ENCODE measurements at places on chromosomes 7 and 10.

GRCh38 chr10:90530521-90530920, 327.3 kb downstream of the HTR7 start:
- no peak for DNase-seq

DNA sequence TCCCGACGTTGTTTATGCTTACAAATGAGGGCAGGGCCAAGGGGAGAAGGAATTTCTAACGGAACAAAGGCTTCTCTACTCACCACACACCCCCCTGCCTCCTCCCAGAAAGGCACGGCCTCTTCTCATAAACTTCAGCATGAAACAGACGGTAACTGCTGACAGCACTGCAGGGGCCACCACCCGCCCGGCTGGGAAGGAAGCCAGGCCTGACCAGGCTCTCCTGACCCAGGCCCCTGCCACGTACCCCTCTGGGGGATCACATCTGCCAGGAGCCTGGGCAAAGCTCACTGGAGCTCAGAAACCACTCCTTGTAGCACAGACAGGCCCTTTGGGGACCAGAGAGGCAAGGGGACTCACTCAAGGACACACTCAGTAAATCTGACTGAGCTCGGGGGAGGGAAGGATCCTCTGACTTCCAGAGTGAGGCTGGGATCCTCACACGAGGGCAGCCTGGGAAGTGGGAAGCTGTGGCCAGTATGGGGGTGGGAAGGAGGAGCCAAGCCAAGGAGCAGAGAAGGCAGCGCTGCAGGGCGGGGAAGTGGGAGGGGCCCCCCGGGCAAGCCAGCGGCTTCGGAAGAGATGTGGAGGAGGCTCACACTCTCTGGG, 46.1 kb downstream of the ZCCHC24 start:
- DNase-seq, result no peak

GRCh38 chr10:20970044-20970443, 72.9 kb upstream of the NEBL start:
- no peak for DNase-seq

GRCh38 chr7:90563286-90563685, 32.8 kb upstream of the CDK14 start:
- DNase-seq, result no peak

DNA sequence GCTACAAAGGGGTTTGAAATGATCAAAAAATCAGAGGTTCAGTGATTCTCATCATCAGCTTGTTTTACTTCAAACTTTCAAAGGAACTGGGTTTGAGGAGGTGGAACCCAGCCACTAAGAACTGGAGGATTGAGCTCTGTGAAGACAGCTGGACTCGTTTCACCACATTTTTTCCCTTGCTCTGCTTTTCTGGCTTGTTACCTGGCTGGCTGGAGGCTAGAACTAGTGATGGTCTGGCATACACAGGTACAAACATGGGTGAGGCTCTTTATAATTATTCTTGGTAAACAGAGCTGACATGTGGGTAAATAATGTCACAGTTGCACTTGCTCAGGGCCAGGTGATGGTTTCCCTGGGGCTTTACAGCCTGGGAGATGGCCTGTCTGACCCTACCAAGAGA, 352.5 kb downstream of the FGFR2 start:
- DNase-seq, result no peak

DNA sequence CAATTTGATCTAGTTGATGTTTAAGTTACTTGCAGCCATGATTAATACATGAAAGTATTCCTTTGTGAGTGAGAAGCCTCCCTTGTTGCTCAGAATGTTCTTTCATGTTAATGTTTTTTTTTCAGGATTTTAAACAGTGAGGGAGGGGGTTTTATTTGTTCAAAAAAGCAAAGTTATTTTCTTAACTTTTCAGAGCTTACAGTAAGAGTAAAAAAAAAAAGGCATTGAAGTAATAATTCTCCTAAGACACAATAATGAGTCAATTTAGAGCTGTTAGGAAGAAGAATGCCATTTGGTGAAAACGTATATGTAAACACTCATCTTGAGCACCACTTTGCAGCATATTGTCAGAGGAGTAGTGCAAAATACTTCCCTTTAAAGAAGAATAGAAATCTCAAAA, 105.8 kb downstream of the SEMA3A start:
- DNase-seq, result no peak

DNA sequence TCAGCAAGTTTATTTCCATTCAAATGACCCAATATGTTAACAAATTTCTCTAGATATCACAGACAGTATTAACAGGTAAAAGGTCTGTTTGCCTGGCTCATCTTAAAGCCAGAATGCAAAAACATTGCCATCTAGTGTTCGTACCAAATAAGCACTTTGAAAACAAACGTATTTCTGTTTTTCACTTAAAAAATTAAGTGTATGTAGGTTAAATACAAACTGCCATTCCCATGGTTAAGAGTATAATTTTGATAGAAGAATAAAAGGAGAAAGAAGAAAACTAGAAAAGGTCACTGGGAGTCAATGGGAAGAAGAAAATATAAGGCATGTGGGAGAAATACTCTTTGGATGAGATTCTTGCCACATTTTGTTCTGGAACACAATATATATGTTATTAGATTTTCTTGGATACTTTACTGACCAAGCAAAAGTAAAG, 51.0 kb downstream of the ORC5 start:
- DNase-seq, result no peak

DNA sequence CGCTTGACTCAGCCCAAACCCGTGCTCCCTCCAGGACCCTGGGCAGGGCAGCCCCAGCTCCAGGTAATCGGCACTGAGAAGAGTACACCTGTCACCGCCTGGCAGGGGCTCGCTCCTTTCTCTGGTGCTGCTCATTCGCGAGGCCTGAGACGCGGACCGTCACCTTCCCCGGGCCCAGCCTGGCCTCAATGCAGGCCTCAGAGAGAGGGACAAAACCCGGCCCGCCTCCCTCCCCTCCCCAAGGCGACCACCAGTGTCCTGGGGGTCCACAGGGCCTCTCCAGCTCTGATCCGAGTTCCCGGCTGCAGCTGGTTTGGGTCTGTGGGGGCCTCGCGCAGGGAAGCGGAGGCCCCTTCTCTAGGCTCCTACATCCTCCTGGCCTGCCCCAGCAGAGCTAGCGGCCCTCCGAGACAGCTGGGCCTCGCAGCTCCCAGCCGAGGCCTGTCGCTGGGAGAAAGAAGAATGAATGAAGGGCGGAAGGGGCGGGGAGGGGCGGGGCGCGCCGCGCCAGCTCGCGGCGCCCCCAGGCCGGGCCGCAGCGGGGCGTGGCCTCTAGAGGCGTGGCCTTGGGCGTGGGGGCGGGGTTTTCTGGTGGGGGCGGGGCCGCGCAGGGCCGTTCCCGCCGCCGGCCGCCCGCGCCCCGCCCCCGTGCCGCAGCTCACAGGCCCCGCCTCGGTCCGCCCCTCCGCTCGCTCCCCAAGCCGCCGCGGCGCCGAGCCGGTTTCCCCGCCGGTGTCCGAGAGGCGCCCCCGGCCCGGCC, at the start of gene LIMK1:
Gene LIMK1, plus strand, starts transcription at position 688 of the 760 bp plus-strand sequence. CDS start 187 bp downstream, outside the sequence.
- DNase-seq, result peak; percentile 67

DNA sequence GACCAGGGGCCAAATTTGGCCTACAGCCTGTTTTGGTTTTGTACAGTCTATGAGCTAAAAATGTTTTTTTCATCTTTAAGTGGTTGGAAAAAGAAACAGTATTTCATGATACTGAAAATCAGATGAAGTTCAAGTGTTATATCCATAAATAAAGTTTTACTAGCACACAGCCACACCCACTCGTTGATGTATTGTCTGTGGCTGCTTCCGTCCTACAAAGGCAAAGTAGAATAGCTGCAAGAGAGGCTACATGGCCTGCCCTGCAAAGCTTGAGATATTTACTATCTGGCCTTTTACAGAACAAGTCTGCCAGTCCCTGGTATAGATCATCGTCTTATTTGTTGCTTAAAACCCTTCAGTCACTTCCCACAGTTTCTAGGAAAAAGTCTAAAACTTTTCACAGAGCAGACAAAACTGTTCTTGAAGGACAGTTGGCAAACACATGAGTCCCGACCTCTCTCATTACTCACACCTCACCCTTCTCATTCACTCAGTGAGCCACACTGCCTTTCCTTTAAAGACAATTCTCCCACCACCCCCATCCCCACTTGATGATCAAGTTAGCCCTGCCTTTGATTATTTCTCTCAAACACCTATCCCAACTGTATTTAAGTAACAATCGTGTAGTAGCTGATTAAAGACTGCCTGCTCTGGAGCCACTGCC, 9.9 kb downstream of the RHEB start:
- DNase-seq, result no peak

- DNase-seq, result no peak
Measured at GRCh38 chr10:18216482-18216881, 76.3 kb downstream of the CACNB2 start.

DNA sequence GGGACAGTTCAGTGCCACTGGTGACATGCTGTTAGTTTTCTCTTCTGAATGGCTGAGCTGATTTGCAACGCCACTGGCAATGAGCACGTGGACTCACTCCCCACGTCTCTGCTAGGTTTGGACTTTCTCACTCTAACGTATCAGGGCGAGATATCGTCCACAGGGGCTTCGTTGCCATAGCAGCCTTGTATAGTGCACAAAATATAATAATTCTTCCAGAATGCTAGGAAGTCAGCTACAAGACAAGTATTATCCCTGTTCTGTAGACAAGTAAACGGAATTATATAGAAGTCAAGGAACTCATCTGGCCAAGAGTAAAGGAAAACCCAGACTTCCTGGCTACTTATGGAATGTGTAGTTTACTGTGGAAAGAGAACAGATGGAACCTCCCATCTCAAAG, 226.8 kb downstream of the ARHGAP21 start:
- no peak for DNase-seq

DNA sequence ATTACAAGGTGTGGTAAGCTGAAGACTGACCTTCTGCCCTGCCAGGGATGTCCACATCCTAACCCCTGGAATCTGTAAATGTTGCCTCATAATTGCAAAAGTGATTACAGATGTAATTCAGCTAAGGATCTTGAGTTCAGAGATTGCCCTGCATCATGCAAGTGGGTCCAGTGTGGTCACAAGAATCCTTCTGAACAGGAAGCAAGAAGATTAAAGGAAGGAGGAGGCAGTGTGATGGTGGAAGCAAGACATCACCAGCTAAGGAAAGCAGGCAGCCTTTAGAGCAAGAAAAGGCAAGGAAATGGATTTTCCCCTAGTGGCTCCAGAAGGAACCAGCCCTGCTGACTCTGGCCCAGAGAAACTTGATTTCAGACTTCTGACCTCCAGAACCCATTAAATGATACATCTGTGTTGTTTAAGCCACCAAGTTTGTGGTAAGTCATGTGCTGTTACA, 78.1 kb downstream of the USP6NL start:
- no peak for DNase-seq

GRCh38 chr10:108956149-108956548, 967.2 kb downstream of the XPNPEP1 start:
- no peak for DNase-seq

DNA sequence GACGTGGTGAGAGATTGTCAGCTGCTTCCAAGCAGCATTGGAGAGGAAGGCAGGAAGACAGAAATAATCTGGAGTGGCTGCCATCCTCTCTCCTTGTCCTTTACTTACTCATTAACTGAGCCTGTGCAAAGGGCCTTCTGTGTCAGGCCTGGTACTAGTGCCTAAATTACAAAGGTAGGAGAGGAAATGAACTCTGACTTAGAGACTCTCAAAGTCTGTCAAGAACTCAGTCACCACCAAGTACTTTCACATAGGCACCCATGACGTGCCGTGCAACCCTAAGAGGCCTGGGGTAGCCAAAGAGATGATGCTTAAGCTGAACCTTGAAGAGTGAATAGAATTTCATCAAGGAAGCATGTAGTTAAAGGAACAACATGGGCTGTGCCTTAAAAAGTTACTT, 866.9 kb downstream of the LRMDA start:
- DNase-seq, result no peak

DNA sequence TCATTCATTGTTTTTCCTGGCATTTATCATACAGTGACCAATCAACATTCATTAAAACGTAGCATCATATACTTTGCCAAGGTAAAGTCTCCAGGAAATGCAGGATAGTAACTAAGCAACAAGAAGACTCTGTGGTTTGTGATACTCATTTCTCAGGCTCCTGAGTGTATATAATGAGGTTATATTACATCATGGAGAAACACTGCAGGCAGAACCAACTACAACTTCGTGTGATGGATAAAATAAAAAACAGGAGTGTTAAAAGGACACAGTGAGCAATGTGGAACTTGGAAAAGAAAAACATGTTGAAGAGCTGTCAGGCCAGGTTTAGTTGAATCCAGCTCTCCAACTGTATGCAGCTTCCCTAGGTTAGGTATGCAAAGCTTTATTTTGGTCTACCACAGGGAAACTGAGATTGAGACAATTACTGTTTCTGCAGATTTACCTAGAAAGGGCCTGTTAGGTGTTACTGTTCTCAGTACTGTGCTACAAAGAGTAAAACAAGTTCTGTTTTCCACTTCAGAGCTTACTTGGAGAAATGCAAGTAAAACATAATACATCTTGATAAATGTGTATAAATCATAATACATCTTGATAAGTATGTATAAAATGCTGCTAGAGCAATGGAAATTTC, 7.8 kb upstream of the CCNY start:
- no peak for DNase-seq

DNA sequence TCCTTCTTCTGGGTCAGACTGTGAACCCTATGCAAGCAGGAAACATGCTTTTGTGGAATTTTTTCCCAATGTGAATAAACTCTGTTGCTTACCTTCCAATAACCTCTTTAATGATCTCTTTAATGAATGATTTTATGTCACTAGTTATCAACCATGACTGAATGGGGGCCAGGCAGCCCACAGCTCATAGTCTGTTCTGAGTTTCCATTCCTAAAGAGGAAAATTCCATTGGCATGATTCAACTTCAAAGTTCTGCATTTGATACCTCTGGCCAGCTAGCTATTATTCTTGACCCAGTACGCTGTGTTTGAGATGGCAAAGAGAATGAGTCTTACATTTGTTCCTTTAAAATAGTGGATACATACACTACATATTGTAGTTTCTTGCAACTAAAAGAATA, 867.8 kb upstream of the CELF2 start:
- DNase-seq, result no peak

GRCh38 chr10:103278862-103279298, 1.9 kb downstream of the INA start:
- DNase-seq, result no peak

GRCh38 chr7:2894118-2894940, 50.2 kb upstream of the GNA12 start:
- peak; percentile 24 for DNase-seq

GRCh38 chr10:123704812-123705211, 38.7 kb downstream of the GPR26 start:
- DNase-seq, result no peak

- DNase-seq, result no peak
Measured at GRCh38 chr7:80478683-80479082, 33.2 kb downstream of the GNAT3 start.

GRCh38 chr10:36492590-36493515, 632.5 kb upstream of the ANKRD30A start:
- DNase-seq, result no peak

DNA sequence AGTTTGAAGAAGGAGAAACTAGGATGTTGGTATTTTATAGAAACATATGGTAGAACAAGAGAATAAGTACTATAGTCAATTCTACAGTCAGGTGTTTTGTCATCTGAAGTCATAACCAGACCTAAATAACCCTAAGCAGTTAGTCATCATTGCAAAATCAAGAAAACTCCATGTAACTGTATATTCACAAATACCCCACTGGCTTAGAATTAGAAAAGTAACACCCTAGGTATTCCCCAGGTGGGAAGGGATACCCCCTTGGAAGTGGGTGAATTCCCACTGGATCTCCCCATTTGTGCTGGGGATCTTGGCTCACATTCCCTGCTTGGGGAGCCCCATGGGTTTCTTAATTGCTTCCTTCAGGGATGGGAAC, 45.9 kb upstream of the ITGB8 start:
- DNase-seq, result no peak

GRCh38 chr10:6665847-6666246, 85.8 kb upstream of the PRKCQ start:
- no peak for DNase-seq

GRCh38 chr7:158327571-158328180, 259.9 kb downstream of the PTPRN2 start:
- DNase-seq, result no peak

Measured in activated CD8-positive, alpha-beta memory T cell treated with anti-CD3 and anti-CD28 coated beads for 4 hours (primary cell).